ENCODE measurements at places on chromosomes 11 and 22.

DNA sequence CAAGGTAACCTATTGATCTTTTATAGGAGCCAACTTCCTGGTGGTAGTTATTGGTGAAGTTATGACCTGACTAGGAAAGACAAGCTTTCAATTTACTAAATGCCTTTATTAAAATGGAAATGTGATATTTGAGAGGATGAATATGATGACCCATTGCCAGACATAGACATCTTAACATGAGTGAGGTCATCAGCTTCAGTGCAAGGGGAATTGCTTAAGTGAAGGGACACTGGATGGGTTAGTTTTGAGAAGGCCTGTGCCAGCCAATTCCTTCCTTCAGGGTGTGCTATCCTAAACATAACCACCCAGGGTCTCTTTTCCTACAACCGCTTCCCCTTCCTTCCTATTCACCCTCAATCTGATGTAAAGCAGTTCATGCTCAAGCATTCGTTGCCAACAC is 21.5 kb downstream of the NAV2 start:
- DNase-seq: no peak

DNA sequence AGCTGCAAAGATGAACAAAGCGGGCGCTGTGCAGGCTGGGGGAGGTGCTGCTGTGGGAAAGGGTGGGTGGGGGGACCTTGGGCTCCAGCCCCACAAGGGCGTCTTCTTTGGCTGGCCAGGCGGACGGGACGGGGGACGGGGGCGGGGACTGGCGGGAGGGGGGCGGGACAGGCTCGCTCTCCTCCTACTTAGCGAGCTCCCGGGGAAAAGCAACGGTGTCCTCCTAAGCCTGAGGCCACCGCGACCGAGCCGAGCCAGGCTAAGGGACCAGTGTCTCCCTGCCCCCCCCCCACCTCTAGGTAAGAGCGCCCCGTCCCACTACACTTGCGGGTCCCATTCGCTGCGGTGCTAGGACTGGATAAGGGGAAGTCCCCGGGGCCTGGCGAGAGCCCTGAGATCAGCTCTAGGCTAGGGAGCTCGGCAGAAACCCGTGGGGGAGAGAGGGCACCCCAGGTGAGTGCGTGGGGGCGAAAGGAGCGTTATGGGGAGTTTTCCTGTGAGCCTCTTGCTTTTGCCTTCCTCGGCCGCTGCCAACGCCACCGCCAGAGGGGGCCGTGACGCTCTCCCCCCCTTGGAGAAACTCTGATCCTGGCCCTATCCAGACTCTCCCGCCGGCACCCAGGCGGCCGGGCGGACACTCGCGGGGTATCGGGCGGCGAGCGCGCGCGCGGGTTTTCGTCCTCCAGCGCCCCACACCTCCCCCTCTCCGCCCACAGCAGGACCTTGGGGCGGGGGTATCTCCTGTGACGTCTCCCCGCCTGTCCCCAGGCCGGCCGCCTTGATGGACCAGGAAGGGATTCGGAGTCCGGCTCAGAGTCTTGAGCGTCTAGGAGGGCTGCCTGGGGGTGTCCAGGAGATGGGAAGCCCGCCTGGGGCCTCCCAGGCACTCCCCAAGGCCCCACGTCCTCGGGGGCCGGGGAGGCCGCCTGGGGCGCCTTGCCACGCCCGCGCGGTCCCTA is at the start of gene PHLDB1:
Gene PHLDB1, plus strand, starts transcription at position 215 of the 959 bp plus-strand sequence. CDS start 6,222 bp downstream, outside the sequence.
- DNase-seq: no peak

GRCh38 chr11:35165423-35166368 is 26.7 kb downstream of the CD44 start:
- DNase-seq: no peak

DNA sequence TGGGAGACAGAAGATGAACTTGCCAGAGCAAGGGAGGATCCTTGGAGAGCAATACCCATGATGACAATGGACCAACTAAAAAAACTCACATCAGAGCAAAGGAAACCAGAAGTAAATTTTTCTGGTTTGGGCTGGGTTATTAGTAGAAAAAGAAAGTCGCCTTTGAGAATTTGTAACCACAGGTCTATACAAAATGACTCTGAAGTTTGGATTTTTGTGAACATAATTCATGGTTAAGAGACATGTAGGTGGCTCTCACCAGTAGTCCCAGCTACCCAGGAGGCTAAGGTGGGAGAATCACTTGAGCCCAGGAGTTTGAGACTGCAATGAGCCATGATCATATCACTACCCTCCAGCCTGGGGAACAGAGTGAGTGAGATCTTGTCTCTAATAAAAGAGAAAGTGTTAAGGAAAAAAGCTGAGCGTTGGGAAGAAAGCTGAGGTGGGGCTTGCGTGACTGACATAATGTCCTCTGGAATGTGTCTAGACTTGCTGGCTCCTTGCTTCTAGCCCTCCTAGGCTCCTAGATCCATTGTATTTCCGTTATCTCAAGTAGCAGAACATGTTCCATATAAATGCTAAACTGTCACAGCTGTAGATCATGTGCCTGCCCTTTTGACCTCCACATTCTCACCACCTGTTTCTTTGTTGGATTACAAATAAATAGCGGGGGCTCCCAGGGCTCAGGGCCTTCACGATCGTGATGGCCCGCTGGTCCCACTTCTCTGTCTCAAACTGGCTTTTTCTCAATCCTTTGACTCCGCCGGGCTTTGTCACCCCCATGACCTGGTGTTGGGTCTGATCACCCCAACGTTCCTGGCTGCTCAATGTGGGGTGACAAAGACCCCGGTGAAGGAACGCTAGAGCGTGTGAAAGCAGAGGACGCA is 56.2 kb upstream of the SC5D start:
- DNase-seq: no peak

DNA sequence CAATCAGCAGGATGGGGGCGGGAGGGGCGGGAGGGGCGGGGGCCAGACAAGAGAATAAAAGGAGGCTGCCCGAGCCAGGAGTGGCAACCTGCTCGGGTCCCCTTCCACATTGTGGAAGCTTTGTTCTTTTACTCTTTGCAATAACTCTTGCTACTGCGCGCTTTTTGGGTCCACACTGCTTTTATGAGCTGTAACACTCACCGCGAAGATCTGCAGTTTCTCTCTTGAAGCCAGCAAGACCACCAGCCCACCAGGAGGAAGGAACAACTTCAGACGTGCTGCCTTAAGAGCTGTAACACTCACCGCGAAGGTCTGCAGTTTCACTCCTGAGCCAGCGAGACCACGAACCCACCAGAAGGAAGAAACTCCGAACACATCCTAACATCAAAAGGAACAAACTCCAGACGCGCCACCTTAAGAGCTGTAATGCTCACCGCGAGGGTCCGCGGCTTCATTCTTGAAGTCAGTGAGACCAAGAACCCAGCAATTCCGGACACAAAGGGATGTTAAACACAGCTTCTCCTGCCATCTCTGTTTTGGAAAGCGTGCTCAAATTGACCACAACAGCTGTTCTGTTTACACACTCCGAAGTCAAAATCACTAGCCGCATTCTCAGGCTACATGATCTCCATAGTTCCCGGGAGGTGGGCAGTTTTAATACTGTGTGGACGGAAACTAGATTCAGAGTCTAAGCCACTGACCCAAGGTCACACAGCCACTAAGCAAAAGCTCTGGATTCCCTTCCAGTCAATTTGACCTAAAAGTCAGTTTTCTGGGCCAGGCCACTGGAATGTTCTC is 11.9 kb downstream of the PLAAT2 start:
- DNase-seq: no peak

- DNase-seq: no peak
Observed at GRCh38 chr11:50075856-50076255, 43.2 kb downstream of the OR4C45 start.

DNA sequence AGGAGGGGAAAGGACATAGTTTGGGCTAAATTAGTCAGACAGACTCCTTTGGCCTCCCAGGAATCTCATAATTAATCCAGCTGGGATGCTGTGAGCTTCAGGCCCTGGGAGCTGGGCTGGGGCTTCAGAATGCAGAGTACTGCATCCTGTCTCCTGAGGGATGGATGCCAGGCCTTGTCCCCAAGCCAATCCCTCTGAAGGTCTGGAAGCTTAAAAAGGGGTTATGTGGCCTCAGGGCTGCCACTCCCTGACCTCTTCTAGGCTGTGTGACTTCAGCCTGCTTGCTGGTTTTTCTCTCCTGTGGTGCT is 6.9 kb upstream of the LRRC32 start:
- DNase-seq: no peak

- DNase-seq: no peak
Observed at GRCh38 chr11:1916986-1917522, 2.4 kb upstream of the TNNT3 start.

DNA sequence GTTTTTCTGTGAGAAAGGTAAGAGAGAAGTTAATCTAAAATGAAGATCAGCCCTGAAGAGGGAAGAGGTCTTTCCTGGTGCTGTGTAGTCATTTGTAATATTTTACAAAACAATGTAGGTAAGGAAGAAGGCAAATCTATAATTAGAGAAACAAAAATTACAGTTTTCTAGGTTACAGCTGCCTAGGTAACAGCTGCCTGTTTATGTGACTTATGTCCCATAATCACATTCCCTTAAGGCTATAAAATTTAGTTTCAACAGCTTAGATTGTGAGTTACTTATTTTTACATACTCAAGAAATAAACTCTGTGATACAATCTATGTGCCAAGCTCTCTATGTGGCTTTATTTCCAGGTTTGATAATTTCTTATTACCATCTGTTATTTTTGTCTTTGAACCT is 19.8 kb downstream of the LUZP2 start:
- DNase-seq: no peak

DNA sequence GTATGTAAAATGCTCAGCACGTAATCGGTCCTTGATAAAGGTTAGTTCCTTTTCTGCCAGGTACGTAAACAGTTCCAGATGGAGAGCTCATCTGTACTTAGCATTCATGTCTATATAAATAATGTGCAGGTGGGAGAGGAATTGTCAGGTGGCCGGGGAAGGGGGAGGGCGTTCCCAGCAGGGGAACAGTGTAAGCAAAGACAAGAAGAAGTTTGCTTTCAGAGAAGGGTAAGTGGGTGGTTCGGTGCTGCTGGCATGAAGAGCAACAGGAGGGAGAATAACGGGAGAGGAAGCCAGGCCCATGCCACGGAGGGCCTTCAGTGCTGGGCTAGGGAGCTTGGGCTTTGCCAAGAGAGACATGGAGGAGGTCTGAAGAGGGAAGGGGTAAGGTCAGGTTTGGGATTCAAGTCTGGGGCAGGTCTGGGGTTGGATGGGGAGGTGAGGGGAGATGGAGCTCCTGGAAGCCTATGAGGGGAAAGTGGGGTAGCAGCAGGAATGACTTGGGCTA is 11.4 kb upstream of the WNT11 start:
- DNase-seq: no peak

GRCh38 chr11:48093795-48094642 is 113.7 kb downstream of the PTPRJ start:
- peak; percentile 76 for DNase-seq

- DNase-seq: no peak
Observed at GRCh38 chr11:11980841-11981308, 27.6 kb downstream of the DKK3 start.

- no peak for DNase-seq
Observed at GRCh38 chr22:38612217-38613006, 42.4 kb upstream of the DMC1 start.

DNA sequence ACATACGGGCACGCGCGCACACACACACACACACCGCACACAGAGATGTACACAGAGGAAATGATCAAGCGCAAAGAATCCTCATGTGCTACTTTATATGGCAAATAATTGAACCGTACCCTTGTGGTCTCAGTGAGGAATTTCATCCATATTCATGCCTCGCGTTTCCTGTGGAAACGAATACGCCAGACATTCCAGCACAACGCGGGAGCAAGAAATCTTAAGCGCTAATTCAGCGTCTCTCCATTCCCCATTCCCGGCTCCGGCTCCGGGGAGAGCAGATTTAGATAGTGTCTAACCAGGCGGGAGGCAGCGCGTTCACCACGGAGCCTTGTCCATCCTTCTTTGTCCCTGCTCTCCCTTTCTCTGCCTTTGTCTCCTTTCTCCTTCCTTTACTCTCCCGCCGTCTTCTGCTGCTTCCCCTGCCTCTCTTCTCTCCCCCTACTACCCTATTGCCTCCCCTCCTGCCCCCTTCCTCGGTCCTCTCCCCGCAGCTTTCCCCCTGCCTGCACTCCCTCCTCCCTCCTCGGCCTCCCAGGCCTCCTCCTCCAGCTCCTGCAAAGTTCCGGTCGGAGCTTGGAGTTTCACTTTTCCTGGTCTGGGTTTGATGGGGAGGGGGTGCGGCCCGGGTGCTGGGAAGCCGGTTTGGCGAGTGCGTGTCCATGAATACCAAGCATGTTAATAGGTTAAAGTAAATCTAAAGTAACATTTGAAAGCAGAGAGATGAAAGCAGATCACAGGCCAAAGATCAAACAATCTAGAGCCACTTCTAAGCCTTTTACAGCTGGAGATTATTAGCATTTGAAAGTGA is 579.3 kb downstream of the BUD13 start:
- DNase-seq: no peak

GRCh38 chr11:533586-534395 is 1.6 kb downstream of the HRAS start:
- no peak for DNase-seq

GRCh38 chr11:4093519-4094347 is 866 bp upstream of the RRM1 start:
- no peak for DNase-seq

DNA sequence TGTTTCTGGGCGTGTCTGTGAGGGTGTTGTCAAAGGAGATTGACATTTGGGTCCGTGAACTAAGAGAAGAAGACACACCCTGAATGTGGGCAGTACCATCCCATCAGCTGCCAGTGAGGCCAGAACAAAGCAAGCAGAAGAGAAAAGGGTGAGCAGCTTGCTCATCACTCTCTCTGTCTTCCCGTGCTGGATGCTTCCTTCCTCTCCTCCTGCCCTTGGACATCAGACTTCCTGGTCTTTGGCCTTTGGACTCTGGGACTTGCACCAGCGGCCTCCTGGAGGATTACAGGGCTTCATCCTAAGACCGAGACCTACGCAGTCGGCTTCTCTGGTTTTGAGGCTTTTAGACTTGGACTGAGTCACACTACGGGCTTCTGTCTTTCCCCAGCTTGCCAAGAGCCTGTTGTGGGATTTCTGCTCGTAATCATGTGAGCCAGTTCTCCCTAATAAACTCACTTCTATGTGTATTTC is 18.8 kb downstream of the APOL2 start:
- no peak for DNase-seq

GRCh38 chr11:128871168-128871610 is 4.1 kb upstream of the KCNJ1 start:
- DNase-seq: no peak

DNA sequence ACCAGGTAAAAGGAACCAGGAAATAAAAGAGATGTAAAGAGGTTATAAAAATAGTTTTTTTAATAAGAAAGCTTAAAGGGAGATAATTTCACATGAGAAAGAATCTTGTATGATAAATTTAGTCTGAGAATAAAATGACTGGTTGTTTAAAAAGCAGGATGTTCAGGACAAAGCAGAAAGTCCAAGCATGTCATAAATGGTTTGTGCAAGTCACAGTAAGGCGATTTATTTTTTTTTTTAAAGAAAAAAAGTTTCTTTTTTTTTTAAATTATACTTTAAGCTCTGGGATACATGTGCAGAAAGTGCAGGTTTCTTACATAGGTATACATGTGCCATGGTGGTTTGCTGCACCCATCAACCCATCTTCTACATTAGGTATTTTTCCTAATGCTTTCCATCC is 30.8 kb downstream of the GLYATL2 start:
- DNase-seq: no peak

GRCh38 chr11:67468456-67468758 is 644 bp downstream of the TMEM134 start:
- no peak for DNase-seq

- DNase-seq: no peak
Observed at GRCh38 chr11:88151709-88152265, 23.5 kb downstream of the RAB38 start.

Measured in NCI-H1092 (cell line).